Activated T-helper 1 cell treated with anti-CD3 and anti-CD28 coated beads, Interleukin-2, amount 50 U/mL, for 16 hours (primary cell): ENCODE measurements at places on chromosomes 2 and 18.

DNA sequence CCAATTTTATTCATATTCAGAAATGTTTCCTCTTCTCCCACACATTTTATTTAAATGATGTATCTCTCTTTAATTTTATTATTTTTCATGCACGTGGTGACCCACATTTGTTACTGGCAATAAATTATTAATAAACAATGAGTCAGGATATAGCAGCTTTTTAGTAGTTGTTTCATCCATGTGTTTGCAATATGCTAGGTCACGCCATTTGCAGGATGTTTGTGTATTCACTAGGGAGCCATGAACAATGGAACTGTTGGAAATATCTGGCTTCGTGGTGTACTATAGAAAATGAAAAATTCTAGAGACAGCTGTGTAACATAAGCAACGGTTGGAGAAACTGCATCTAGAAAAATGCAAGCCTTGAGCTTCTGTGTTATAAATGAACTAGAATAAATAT lies 176.0 kb upstream of the COL3A1 start:
- no peak for DNase-seq

DNA sequence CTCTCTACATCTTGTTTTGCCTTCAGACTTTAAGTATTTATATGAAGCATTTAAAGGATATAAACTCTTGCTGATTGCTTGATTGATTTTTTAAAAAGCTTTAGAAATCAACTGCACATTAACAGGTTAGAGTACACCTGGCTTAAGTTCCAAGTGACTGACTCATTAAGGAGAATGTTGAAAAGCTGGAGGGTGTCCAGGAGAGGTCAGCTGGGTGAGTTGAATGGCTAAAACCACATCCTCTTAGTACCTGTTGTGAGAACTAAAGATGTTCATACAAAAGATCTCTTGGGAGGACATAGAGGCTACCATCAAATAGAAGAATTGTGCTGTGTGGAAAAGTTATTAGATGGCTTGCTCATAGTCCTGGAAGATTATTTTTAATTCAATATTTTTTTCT lies 206.8 kb downstream of the TXNL1 start:
- DNase-seq: no peak

GRCh38 chr2:31433541-31433940 lies 19.0 kb upstream of the XDH start:
- no peak for DNase-seq

GRCh38 chr2:121897335-121897970 lies 142.0 kb downstream of the TSN start:
- no peak for DNase-seq

- DNase-seq: no peak
These were observed 84.7 kb downstream of the EHD3 start for GRCh38 chr2:31318361-31319336.
